HT-29 (cell line): ENCODE measurements at places on chromosomes 11 and 22.

DNA sequence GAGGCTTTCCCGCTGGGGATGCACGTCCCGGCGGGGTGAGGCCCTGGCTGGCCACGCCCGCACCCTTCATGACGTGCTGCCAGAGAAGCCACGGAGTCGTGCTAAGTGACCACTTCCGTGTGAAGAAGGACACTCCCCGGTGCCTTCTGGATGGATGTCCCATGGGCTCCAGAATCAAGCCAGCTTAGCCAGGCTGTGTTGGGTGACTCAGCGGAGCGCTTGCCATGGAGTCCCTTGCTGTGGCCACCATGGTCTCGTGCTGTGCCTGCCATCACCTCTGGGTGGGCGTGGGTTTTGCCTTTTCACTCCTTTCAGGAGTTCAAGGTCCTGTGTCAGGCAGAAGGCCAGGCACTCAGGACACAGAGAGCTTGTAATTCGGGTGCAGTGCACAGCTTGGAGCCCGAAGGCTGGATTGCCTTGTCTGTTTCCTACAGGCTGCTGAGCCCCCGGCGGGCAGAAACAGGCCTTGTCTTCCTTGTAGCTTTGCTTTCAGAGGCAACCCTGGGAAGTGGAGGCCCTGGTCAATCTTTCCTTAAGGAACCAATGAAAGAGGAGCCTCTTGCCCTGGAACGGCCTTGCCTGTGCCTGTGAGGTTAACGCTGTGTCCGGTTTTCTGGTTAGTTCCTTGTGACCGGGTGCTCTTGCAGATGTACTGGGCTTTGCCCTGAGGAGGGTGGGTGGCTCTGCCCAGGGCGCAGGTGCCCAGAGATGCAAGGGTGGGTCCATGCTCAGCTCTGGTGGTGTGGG, 268.6 kb downstream of the TBC1D22A start:
- no peak for DNase-seq

DNA sequence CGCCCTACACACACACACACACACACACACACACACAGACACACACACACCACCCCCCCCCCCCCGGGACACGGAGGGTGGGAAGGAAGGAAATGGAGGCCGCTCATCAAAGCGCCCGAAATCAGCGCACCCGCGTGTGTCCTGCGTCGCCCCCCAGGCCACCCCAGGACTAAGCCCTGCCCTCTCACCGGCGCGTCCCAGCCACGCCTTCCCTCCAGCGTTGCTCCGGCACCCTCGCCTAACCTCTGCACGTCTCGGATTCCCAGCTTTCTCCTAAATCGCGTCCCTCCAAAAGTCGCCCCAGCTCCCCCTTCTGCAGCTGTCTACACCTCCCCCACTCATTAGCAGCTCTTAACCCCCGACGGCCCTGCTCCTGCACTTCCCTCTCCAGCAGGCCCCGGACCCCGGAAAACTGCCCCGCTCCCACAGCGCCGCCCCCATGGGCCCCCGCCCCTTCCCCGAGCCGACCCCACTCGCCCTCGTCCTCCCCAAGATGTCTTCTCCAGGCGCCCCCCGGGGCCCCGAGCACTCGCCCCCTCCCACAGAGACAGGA, 557 bp downstream of the PACSIN2 start:
- DNase-seq, result peak; percentile 25

DNA sequence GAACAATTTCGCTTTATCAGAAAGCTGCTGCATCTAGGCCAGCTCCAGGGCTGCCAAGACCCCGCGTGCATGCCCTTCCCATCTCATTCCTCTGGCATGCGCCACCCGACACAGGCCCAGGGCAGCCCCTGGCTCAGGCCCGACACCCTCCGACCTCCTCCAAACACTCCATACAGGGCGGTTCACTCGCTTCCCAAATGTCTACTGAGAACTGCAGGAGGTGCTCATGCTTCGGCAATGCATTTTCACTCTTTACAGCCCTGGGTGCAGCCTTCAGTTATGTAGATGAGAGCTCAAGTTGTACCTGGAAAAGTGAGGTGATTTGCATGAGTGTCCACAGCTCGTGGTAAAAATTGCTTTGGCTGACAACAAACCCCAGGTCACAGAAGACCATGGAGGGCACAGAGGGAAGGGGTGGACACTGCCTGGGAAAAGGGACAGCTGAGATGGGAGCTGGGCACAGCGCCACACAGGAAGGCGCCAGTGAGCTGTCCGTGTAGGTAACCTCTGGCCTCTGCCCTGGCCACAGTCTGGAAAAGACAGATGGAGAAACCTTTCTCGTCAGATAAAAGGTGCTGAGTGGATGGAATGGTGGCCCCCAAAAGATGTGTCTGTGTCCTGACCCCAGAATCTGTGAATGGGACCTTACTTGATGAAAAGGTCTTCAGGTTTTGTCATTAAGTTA, 1351.9 kb downstream of the BRD1 start:
- no peak for DNase-seq

DNA sequence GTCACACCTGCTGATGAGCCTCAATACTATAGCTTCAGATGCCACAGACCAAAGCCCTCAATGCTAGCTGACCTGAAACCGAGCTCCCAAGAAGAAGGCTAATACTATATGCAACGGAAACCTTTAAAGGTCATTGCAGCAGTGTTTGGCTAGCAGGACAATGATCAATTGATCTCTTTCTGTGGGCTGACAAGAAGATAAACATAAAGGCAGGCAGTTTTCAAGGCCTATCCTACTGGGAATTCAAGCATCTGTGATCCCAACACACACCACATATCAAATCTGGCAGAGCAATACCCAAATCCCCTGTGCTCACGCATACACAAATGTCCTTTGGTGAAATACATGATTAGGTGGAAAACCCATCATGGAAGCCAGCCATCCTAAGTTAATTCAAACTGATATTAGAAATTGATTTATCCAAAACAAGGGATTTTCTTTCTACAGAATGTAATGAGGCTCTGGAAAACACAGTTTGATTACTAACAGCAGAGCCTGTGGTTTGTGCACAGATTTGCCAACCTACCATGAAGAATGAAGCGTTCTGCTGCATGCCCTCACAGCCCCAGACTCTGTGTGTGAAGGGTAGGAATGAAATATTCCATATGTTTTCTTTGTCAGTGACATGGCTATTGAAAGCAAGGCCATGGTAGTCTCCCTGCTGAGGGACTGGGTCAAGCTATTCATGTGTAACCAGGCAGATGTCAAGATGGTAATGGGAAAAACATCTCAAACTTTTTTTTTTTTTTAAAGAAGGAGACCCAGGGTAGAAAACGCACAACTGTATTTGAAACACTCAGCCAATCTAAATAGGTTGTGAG, 12.2 kb downstream of the LGR4 start:
- DNase-seq, result no peak

DNA sequence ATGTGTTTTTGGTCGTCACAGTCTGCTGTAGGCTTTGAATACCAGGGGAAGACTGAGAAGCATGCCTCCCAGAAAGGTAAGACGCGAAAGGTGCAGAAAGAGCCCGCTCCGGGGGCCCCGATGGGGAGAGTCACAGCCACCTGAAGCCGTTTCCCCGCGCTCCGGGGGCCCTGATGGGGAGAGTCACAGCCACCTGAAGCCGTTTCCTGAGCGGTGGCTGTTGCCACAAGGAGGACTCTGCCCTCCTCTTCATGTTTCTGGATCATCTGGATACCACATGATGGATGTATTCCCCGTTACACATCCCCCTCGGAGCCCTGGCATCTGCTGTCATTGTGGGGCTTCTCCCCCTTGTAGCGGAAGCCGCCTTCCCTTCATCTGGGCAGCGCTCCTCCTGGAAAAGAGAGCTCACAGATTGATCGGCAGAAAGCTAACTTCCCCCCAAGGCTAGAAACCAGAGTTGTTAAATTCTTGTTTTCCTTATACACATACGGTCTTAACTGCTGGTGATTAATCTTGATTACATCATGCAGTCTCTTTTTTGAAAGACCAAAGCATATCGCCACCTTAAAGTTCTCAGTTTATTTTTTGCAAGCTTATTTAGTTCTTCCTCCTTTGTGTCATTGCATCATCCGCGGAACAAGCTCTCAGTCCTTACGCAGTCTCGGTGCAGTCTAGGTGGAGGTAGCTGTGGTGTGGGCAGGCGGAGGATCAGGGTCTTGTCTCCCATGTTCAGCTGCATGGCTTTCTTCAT, 17.5 kb downstream of the CTTN start:
- no peak for DNase-seq

DNA sequence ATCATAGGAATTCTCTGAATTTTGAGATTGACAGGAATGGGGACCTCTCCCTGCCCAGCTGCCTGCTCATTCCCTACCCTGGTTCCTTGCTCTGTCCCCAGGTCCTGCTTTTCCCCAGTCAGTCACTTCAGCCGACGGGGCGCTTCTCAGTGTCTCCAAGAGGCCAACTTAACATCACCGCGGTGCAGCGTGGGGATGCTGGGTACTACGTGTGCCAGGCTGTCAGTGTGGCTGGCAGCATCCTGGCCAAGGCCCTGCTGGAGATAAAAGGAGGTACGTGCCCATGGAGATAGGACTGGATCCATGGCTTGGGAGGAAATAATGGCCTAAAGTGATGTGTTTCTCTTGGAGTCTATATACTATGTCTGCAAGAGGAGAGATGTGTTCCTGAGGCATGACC, 7.0 kb downstream of the ROBO3 start:
- no peak for DNase-seq
